MM.1S (cell line): ENCODE measurements at places on chromosomes 1 and 21.

GRCh38 chr1:76857138-76857537 is 10.1 kb upstream of the ST6GALNAC5 start:
- no peak for DNase-seq

DNA sequence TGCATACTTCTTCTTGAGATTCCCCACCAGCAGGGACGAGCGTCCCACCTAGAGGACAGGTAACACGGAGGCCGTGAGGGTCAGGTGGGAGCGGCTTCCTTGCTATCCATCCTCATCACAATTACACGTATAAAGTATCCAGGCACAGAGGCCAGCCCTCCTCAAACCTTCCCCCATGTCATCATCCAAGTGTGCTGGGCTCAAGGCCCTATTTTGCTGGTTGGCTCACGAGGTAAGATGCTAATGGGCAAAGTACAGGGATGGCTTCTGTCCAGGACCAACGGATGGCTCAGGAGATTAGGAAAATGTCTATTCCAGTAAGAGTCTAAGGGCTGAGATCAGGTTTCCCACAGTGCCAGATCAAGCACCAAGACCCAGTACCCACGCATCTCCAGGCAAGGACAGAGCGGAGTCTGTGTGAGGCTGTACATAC is 11.5 kb upstream of the A3GALT2 start:
- no peak for DNase-seq

GRCh38 chr1:87004857-87005256 is 90.4 kb downstream of the HS2ST1 start:
- DNase-seq, result no peak

DNA sequence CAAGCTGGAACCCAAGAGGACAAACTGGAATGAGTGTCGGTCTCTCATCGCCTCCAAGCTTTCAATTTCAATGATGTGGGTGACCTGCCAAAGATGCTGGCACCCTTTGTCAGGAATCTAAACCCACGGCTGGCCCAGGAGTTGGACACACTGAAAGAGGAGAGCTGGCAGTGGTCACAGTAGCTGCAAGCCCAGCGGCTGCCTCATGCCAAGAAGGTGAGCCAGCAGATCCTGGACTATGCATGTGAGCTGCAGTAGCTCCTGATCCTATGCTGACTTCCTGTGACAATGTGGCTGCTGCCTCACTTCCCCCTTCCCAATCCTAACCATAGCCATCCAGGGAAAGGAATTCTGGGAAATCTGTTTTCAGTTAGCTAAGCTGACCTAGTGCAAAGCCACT is 117.0 kb upstream of the VAV3 start:
- no peak for DNase-seq

GRCh38 chr1:240737298-240737697 is 125.3 kb upstream of the GREM2 start:
- DNase-seq, result no peak
